ENCODE measurements at places on chromosomes 7 and 10.

DNA sequence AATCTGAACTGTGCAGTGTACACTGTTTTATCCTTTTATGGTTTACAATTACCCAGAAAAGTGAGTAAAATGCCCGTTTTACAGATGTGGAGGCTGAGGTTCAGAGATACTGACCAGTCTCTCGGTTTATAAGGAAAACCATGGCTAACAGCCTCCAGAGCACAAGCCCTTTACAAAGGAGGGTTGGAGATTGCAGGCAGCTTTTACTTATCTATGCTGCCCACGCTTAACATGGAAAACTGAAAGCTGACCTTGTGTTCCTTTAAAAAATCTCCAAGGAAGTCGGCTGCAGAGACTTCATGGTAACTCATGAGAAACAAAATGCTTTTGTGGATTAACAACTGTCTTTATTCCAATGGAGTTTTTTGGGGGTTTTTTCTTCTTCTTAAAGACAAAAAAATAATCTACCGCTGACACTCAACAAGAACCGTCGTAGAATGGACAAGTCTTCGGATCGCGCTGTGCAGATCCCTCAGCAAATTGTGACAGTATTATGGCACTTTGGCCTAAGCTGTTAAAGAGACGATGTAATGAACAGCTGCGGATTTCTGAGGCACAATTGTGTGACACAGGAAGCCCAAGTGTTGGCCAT is 654 bp upstream of the SLF2 start:
- no peak for DNase-seq

DNA sequence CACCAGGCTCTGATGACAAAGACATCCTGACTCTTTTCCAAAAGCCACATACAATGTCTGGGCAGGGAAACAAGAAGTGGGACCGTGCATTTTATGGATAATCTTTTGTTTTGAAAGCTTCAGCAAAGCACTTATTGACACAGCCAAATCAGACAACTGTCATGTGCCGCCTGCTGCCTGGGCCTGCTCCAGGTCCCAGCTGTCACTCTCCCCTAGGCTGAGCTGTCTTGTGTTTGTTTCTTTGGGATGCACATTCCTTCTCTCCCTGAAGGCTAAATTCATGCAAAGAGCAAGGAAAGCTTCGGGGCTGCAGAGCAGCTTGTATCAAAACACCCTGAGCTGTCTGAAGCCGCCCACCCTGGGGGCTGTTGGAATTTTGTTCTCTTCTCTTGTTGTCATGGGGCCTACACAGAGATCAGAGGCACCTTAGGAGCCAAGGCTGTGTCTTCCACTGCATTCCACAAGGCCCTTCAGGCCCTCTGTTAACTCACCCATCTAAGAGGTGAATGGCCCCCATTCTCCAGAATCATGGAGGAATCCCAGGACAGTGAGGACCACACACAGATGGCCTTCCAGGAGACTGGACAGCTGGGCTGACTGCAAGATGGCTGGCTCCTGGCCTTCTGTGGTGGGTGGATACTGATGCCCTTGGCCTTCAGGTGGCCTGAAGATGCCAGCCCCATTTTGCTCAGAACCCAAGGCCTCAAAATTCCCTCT is 17.8 kb upstream of the SLC18A2 start:
- DNase-seq, result no peak

DNA sequence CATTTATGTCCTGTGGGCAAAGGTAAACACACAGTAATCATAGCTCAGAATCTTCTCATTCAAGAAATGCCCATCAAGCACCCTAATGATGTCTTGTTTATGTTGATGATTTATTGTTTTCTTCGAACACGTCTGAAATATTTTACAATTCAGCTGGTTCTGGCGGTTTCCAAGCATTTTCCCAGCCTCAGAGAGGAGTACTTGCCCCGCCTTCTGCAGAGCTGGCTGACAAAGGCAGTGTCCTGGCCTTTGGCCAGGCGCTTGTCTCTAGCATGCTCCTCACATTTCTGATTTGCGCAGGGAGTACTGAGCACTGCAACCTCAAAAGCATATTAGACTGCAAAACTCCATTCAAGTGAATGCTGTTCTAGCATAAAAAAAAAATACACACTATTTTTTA is 314.2 kb upstream of the GNAI1 start:
- no peak for DNase-seq

GRCh38 chr7:70607759-70608158 is 524.2 kb upstream of the GALNT17 start:
- DNase-seq, result no peak

DNA sequence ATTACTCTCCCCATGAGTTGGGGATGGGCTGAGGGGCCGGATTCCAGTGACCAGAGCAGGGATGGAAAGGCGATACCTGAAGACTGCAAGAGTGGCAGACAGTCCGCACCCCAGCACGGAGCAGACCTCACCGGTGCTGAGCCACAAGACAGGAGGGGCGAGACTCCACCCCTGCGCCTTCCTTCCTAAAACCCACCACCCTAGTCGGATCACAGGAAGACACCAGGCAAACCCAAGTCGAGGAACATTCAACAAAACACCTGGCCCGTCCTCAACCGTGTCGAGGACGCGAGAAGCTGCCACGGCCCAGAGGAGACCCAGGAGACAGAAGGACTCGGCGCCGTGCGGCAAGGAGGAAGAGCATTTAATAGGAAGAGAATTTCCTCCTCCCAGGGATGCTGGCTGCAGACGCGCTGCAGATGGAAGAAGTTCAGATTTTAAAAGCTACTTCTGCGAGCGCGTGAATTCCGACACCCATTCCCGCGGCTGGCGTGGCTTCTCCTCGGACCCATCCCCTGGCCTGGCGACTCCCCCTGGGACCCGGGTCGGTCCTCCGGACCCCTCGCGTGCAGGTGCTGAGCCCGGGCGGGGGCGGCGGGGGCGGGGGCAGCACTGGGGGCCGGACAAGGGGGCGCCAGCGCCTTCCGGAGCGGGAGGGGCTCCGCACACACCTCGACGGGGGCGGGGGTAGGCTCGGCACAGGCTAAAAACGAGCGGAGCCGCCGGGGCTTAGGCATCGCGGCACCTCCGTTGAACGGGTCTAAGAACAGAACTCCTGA is 563 bp upstream of the UTF1 start:
- DNase-seq, result no peak

DNA sequence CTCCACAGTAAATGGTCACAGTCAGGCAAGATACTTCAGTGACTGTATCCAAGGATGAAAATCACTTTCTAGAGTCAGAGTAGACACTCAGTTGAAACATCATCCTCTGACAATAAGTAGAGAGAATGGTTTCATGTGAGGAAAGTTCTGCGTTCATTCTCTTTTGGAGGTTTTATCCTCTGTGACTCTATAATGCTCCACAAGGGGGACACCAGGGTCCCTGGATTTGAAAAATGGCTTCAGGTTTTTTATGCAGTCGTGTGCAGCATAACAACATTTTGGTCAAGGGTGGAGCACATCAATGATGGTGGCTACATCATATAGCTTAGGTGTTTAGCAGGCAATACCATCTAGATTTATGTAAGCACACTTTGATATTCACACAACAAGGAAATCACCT is 40.4 kb downstream of the TMEM168 start:
- DNase-seq, result no peak

- DNase-seq, result no peak
These were observed 7.5 kb downstream of the DUSP5 start for GRCh38 chr10:110505130-110505770.

DNA sequence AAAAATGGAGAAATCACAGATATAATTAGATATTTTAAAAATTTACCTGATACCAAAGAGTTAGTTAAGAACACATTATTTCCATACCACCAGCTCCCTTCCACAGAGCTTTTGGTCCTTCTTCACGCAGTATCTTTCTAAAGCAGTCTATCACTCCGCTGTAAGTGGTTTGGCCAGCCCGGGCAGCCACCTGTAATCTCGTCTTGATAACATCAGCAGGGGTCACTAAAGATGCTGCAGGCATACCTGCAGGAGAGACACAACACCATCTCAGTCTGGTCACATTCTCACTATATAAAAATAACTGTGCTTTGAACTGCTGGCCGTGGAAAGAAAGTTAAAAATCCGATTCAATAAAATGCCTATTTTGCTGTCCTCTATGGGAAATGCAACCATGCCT is 200.1 kb downstream of the SLC25A13 start:
- DNase-seq, result no peak

DNA sequence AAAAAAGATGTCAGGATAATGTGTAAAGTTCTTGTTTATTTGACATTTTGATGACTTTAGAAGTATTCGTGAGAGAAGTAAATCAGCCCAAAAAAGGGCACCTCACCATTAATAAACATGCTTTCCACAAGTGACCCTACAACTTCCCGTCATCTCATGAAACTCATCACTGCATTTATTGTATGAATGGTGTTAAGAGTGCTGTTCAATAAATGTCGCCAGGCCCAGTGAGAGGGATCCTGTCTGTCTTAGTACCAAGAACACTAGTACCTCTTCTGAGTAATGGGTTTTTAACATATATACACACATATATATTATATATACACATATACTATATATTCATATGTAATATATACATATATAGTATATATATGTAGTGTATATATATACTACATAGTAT is 61.9 kb downstream of the TMEM26 start:
- DNase-seq, result no peak

GRCh38 chr10:100858747-100859483 is 53.8 kb upstream of the SLF2 start:
- DNase-seq, result no peak

- DNase-seq, result no peak
These were observed 78.3 kb downstream of the ATRNL1 start for GRCh38 chr10:115171392-115171960.

GRCh38 chr7:134636008-134636449 is 10.6 kb upstream of the BPGM start:
- no peak for DNase-seq

DNA sequence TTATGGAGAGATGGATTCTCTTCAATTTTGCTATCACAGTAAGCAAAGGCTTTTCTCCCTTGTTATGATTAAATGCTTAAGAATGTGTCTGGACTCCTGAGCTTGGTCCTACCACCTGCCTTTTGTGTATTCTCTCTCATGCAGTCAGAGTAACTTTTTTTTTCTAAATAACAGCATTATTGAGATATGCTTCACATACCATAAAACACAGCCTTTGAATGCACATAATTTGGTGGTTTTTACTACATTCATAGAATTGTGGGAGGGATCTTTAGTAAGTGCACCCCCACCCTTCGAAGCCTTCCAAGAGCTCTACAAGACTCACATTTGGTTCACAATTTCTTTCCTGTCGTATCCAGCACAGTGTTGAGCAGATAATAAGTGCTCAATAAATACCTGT is 175.5 kb downstream of the ADAM12 start:
- no peak for DNase-seq

- no peak for DNase-seq
These were observed 70.0 kb downstream of the SEMA3C start for GRCh38 chr7:80848841-80849240.

- DNase-seq, result no peak
These were observed 316.7 kb upstream of the NPSR1 start for GRCh38 chr7:34341326-34341725.

GRCh38 chr10:77949167-77949566 is 22.6 kb upstream of the DLG5 start:
- DNase-seq, result no peak

DNA sequence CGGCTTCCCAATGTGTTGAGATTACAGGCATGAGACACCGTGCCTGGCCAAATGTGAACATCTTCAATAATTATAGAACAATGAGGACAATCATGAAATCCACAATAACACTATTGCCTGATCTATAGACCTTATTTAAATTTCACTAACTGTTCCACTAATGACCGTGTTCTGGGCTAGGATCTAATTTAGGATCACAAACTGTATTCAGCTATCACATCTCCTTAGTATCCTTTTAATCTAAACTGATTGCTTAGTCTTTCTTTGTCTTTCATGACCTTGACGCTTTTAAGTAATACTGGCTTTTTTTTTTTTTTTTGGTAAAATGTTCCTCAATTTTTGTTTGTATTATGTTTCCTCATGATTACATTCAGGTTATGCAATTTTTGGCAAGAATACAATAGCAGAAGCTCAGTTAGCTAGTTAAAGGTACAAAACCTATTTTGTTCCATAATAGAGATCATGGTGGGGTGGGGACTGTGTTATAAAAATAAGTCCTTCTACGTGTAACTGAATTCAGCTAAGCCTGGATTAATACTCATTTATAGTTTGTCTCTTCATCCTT is 158.4 kb downstream of the AOAH start:
- DNase-seq, result no peak

DNA sequence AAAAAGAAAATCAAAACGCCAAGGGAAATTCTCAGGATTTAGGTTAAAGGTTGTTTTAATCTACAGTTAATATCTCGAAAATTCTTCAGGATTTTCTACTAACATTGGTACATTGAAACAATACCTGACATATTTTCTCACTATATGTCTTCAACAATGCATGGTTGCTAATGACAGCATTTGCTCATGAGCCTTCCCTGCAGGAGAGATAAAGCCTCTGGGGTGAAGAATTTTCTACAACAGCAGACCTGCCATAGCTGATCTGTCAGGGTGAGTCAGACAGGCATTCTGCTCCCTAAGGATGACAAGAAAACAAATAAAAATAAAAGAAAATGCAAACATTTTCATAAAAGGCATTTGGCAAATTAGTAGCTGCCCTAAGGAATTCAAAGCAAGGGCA is 11.7 kb upstream of the GPR37 start:
- no peak for DNase-seq

DNA sequence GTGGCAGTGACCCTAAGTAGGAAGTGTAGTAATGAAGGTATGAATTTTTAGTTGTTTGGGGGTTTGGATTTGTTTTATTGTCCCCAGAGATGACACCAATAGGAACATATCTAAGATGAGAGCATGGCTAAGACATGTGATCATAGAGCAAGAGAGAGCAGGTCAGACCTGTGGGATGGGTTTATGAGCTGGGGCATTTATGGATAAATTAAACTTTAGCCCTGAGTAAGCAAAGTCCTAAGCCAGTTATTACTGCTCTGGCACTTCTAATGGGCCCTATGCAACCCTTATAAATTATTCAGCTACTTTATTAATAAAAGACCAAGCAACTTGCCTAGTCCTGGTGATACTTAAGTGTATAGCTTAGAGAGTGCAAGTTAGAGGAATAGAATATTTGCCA is 85.1 kb downstream of the LRRC4 start:
- no peak for DNase-seq

GRCh38 chr10:35789996-35790395 is 147.9 kb upstream of the FZD8 start:
- no peak for DNase-seq

- no peak for DNase-seq
These were observed 26.7 kb upstream of the LYZL2 start for GRCh38 chr10:30656233-30656632.

DNA sequence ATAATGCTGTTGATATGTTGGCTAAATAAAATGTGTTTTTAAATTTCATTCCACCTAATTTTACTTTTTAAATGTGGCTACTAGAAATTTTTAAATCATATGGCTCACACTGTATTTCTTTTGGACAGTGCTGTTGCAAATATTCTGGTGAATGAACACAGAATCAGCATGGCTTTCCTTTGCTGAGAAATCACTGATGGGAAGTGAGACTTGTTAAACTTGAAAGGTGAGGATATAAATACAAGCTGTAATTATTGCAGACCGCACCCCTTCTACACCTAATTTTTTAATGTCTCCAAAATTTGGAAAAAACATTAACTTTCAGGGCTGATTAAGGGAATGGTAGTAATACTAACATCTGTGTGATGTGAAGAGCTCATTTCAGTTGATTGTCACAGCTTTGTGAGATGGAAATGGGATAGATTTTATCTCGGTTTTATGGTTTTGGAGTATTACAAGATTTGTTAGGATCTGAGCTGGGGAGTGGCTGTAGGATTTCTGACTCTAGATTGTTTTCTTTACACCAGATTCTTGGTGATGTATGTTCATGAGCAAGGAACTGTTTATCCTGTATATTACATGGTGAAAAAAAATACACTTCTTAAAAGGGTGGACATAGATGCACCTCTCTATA is 1.3 kb downstream of the MIOS start:
- no peak for DNase-seq

GRCh38 chr10:8049045-8049864 is 5.2 kb upstream of the GATA3 start:
- DNase-seq, result peak; percentile 24

All from stimulated activated CD4-positive, alpha-beta T cell treated with anti-CD3 and anti-CD28 coated beads, Interleukin-2, amount 100 ng/mL, for 48 hours (primary cell).